ENCODE measurements at places on chromosomes 11 and 22.

DNA sequence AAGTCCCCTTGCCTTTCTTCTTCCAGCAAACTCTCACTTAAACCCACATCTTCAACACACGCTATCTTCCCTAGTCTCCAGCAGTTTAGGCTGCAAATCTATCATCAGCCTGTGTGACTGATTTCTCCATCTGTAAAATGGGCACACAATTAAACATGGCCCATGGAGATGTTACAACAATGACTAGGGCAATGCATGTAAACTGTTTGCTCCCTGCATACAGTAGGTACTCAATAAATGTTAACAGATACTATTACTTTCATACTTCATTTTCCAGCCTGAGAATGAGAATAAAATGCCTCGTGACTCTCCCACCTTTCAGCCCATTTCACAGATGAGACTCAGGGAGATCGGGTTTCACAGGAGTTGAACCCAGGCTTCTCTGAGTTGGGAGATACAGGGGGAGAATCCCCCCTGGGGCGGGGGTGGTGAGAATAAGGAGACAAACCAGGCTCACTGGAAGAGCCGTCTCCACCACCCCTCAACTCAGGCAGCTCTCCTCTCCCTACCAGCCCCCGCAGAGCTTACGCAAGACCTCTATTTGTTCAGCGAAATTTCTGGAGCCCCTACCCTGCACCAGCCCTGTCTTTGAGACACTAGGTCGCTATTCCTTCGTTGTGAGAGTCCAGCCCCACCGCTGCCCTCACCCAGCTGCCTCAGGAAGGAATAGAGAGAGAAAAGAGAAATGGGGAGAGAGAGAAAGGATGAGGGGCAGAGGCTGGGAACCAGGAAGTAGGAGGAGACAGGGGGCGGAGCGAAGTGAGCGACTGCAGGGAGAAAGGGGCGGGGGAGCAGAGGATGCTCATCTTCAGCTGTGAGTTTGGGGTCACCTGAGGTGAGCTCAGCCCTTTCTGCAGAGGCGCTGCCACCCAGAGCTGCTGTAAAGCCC lies 42.1 kb upstream of the KLHL35 start:
- peak; percentile 52 for DNase-seq

DNA sequence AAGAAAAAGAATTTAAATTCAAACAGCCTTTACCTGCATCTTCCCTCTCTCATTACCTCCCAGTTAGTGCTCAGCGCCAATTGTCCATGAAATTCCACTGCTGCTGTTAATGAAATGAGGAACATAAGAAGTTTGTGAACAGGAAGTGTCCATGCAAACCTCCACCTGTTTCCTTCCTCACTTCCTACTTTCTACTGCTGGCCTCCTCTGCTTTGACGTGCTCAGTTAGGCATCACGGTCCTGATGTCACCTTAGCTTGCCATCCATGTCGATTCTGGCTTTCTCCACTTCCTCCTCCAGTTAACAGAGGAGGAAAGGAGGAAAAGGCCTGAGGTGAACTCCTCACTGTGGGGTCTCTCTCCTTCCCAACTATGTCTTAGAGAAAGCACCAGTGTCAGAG lies 26.9 kb upstream of the HTR3A start:
- no peak for DNase-seq

DNA sequence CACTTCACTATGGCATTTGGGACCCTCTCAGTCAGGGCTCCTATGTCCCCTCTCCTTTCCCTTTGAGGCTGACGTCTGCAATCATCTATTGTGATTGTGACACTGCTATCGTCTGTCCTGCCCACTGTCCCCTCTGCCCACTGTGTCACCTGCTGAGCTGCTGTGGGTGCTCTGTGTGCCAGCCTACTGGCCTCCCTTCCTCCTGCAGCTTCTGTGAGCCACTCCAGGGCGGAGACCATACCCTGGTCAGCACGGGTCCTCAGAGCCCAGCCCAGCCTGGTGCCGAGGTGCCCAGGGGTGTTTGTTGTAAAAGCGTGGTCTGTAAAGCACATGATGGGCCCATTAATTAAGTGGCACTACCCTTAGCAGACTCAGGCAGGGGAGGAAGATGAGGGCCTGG lies 29.4 kb downstream of the MPPED1 start:
- no peak for DNase-seq

DNA sequence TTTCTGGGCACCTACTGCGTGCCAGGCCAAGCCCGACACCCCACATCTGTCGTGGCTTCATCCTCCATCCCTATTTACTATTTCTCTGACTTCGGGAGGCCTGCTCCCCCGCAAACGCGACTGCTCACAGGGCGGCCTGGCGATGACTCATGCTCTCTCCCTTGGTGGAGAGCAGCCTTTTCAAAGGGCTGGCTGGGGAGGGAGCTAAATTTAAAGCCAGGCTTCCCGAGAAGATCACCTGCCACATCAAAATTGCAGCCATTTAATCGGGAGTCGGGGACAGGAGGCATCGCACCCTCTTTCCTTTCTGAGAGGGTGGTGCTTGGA lies 24.9 kb upstream of the SHISAL1 start:
- no peak for DNase-seq

DNA sequence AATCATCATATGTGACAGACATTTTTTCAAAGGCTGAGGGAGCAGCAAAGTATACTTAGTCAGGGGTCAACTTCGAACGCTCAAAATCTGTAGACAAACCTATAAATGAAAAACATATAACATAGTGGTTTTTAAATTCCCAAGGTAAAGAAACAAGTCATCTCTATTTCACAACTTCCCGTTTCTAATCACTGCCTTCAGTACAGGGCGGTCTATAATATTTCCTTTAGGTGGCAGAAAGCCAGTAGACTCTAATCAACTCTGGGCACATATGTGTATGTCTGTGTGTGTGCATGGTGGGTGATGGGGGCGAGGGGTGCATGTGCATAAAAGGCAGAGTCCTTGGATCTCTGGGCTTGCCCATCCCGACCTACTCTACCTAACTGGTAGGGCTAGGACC lies 55.0 kb upstream of the ARFGAP3 start:
- no peak for DNase-seq

GRCh38 chr22:22616636-22617035 lies 27.8 kb upstream of the GGTLC2 start:
- DNase-seq, result peak; percentile 14

- DNase-seq, result no peak
These were observed 7.0 kb downstream of the DNAJB13 start for GRCh38 chr11:73957654-73958361.

GRCh38 chr11:75547617-75548058 lies 14.4 kb upstream of the SERPINH1 start:
- no peak for DNase-seq

GRCh38 chr22:22565981-22566380 lies 6.9 kb upstream of the PRAME start:
- no peak for DNase-seq

GRCh38 chr11:116229236-116229970 lies 543.4 kb downstream of the BUD13 start:
- no peak for DNase-seq

GRCh38 chr11:71505781-71506180 lies 21.3 kb upstream of the KRTAP5-7 start:
- no peak for DNase-seq

DNA sequence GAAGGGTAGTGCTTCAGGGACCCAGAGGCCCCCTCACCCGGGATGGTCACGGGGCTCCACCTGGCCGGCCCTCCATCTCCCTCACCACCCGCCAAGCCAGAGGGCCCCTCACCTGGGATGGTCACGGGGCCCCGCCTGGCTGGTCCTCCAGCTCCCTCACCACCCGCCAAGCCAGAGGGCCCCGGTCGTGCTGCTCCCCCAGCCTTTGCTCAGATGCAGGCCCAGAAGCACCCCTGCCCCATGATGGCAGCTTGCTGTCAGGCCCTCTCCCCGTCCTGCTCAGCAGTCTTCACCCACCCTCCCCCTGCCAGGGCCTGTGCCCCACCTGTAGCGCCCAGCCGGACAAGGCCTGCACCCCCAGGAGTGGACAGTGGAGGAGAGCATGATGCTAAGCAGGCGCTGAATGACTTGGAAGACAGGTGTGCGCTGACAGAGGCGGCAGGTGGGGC lies 7.3 kb downstream of the DENND6B start:
- no peak for DNase-seq

DNA sequence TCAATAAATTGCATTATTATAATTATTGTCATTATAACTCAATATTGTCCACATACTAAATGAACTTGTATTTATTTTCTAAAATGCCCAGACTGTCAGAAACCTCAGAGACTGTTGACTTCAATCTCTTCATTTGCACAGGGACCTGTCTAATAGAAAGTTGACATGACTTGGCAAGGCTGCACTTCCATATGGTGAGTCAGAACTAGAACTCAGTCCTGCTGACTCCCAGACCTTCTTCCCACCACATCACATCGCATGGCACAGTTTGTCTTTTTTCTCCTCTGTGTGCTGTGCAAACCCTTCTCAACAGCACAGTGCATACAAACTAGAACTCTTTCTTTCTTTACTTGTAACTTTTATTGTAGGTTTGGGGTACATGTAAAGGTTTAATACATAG lies 215.1 kb upstream of the BLID start:
- no peak for DNase-seq

DNA sequence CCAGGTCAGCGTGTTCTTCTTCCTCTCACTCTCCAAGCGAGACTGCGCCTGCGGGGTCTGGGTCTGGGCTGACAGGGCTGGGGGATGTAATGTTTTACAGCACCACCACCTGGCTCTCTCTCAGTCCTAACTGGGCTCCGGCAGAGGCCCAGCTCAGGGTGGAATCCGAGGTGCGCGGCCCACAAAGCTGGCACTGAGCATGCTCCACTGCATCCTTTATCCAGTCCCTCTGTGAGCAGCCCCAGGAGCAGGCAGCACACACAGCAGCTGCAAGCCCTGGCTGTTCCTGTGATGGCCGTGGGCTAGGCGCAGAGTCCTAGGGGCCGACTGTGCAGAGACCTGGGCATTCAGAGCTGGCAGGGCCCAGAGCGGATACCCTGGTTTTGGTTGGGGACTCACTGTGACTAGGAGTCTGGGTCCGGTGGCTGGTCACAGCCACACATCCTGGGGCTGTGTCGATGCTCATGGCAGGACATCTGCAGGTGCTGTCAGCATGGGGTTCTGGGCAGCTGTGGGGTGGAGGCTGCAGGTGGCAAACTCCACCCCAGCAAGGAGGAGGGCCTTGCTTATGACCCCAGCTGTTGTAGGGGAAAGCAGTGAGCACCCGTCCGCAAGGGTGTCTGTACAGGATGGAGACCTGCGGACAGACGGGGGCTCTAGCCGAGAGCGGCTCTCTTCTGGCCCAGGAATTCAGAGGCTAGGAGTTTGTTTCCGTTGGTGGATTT lies 4.0 kb downstream of the LRRC75B start:
- DNase-seq, result no peak

GRCh38 chr11:130455483-130456127 lies 7.2 kb downstream of the ADAMTS15 start:
- DNase-seq, result no peak

DNA sequence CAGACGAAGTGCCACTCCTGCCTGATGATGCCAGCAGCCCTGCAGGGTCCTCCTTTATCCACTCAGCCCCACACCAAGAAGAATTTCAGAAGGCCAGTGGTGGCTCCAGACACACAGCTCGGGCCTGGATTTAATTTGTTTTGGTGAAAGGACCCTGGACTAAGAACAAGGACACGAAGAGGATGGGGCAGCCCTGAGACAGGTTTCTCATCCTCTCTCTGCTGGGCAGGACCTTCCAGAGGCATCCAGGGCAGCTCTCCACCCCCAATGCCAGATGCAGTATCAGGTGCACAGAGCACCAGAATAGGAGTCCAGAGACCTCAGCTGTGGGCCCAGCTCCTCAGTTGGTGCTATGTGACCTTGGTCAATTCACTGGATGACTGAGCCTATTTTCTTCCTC lies 72.0 kb downstream of the TRIM29 start:
- no peak for DNase-seq

- DNase-seq, result no peak
These were observed 32.5 kb upstream of the GRAMD4 start for GRCh38 chr22:46587492-46588278.

GRCh38 chr11:71537537-71537936 lies 288 bp upstream of the KRTAP5-8 start:
- DNase-seq, result no peak

GRCh38 chr11:66432597-66432996 lies 6.1 kb downstream of the MRPL11 start:
- DNase-seq, result no peak

GRCh38 chr11:74157169-74157568 lies 13.6 kb downstream of the C2CD3 start:
- no peak for DNase-seq

DNA sequence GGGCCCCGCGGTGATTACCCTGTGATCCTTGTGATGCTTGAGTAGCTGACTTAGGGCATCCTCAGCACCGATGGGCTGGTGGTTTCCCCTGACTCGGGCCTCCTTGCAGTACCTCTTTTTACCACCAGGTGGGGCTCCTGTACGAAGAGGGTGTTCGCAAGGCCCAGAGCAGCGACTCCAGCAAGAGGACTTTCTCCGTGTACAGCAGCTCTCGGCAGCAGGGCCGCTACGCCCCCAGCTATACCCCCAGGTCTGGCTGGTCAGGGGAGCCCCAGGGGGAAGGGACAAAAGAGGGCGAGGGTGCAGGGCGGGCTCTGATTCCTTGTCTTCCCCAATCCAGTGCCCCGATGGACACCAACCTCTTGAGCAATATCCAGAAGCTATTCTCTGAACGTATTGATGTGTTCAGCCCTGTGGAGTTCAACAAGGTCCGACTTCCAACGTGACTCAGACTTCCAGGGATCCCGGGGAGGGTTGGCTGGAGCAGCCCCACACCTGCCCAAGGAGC lies 1.3 kb upstream of the TM7SF2 start:
- peak; percentile 97 for DNase-seq

- no peak for DNase-seq
These were observed 24.6 kb downstream of the MYBPC3 start for GRCh38 chr11:47327949-47328348.

GRCh38 chr11:87179621-87180020 lies 141.9 kb downstream of the TMEM135 start:
- no peak for DNase-seq

- no peak for DNase-seq
These were observed 10.5 kb upstream of the PANX3 start for GRCh38 chr11:124600621-124601320.

- DNase-seq, result no peak
These were observed 360.3 kb downstream of the TENM4 start for GRCh38 chr11:79080551-79080950.

DNA sequence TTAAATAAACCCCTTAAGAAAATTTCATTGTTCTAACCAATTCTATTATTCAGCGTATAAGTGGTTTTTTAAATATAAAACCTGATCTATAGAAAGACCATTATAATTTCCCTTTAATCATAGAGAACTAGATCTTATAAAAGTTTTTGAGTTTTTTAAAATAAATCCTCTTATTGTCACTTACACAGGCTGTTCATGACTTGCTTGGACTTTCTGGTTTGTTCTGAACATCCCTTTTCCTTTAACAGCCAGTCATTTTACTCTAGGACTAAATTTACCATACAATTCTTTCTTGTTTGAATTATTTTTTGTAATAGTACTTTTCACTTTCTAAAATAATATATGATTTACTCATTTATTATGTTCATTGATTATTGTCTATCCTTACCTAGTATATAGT lies 4.7 kb downstream of the NXPE2 start:
- DNase-seq, result no peak

- peak; percentile 62 for DNase-seq
These were observed 5.3 kb upstream of the INS start for GRCh38 chr11:2166091-2166851.

GRCh38 chr11:119051440-119052162 lies 5.4 kb downstream of the HYOU1 start:
- DNase-seq, result peak; percentile 40

- no peak for DNase-seq
These were observed 159.9 kb downstream of the TTC17 start for GRCh38 chr11:43518408-43519160.
